ENCODE measurements at places on chromosomes 2 and 18. TPM values are rescaled to one million over a fixed set of nuclear protein-coding genes. Genes with fewer than 3 reads are reported as not detected.

Gene RETSAT
- 50.3 TPM for total RNA-seq

Gene NCOA1
- 19.0 TPM for total RNA-seq

Gene FOXD4L1
- 0.14 TPM for total RNA-seq

Gene ZNF892
- total RNA-seq = 2.4 TPM

Gene APOB
- under 0.01 TPM for total RNA-seq

Gene LCT
- total RNA-seq = not detected

Gene GRP
- not detected for total RNA-seq

Gene ITGB1BP1
- 39.7 TPM for total RNA-seq

Gene IL36RN
- total RNA-seq = under 0.01 TPM

Gene FHOD3
- total RNA-seq = 16.9 TPM

Gene MC2R
- total RNA-seq = not detected

Gene PLB1
- total RNA-seq = 2.4 TPM

Gene DHRS9
- total RNA-seq = not detected

Gene ADRA2B
- total RNA-seq = not detected

Gene POLR1B
- total RNA-seq = 23.8 TPM

Gene SNORC
- total RNA-seq = 2.2 TPM

Gene DNAJC5G
- not detected for total RNA-seq

Gene VAMP5
- total RNA-seq = 22.8 TPM

Gene DNAH6
- total RNA-seq = under 0.01 TPM

Gene SCYGR6
- not detected for total RNA-seq

Gene MOGAT1
- not detected for total RNA-seq

Gene SLC38A11
- total RNA-seq = 0.57 TPM

Gene ZNF396
- total RNA-seq = 1.8 TPM

Gene ACADL
- total RNA-seq = under 0.01 TPM

Gene CNTNAP5
- not detected for total RNA-seq

Gene STAT4
- total RNA-seq = 1.1 TPM

Gene RAB3GAP1
- 65.9 TPM for total RNA-seq

Gene CABYR
- total RNA-seq = 2.9 TPM

Gene LINC00305
- total RNA-seq = not detected

Gene GKN1
- total RNA-seq = 0.22 TPM

Gene DOK6
- total RNA-seq = 0.66 TPM

Gene HJURP
- 56.3 TPM for total RNA-seq

Gene SCG2
- total RNA-seq = 5.3 TPM

Gene OR6B3
- not detected for total RNA-seq

Gene LRRFIP1
- 44.4 TPM for total RNA-seq

Gene IL36B
- total RNA-seq = not detected

Gene TMSB10
- total RNA-seq = 6,480 TPM

Gene SAP130
- 14.2 TPM for total RNA-seq

Gene CCNT2
- 20.6 TPM for total RNA-seq

Gene FRZB
- 0.14 TPM for total RNA-seq

Gene RIOK3
- total RNA-seq = 77.9 TPM

Gene TMEM37
- 0.29 TPM for total RNA-seq

Gene KIAA2012
- not detected for total RNA-seq

Gene NT5DC4
- total RNA-seq = not detected

Gene CPS1
- 4.2 TPM for total RNA-seq

Gene LIMS4
- 18.6 TPM for total RNA-seq

Gene TEKT4
- total RNA-seq = not detected

Gene LYG1
- 0.44 TPM for total RNA-seq

Gene C1GALT1C1L
- 0.29 TPM for total RNA-seq

Gene STEAP3
- total RNA-seq = 74.0 TPM

Gene GKN2
- total RNA-seq = 0.22 TPM

Gene SLC5A7
- total RNA-seq = not detected

Gene NEU2
- total RNA-seq = not detected

Gene SS18
- total RNA-seq = 179 TPM

Gene PDE11A
- total RNA-seq = 0.43 TPM
